ENCODE measurements at places on chromosomes 13 and 19.
A peak's percentile ranks its signal among the peaks of the same experiment; 100 is the strongest.

DNA sequence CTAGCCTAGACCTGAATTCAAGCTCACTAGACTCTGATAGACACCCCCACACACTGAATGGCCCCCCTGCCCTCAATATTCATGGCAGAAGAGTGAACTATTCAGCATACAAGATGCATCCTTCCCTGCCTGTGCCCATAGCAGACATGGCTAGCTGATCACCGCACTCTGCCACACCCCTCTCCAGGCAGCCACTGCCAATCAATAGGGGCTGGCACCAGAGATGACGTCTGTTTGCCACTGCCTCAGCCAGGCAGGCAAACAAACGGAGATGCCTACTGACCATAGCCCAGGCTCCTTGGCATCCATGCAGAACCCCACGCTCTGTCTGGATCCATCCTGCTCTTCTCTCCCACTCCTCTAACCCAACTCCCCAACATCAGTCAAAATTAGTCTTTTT, 13.8 kb upstream of the NPAS1 start:
- no peak for DNase-seq

DNA sequence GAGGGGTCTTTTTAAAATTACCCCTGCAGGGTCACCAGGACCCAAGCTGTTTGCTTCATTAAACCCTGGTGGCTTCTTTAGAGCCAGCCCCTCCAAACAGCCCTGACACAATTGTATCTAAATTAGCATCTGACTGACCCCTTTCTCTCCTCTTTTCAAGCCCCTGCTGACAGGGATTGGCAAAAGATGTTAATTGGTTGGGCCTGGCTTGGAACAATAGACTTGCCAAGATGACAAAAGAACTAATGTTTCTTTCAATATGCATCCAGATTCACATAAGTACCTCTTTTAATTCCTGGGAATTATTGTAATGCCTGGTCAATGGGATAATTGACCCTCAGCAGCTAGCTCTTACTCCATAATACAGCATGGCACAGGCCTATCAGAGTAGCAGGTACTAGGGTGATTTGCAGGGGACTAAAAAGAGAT, 140.8 kb downstream of the SHISA2 start:
- no peak for DNase-seq

DNA sequence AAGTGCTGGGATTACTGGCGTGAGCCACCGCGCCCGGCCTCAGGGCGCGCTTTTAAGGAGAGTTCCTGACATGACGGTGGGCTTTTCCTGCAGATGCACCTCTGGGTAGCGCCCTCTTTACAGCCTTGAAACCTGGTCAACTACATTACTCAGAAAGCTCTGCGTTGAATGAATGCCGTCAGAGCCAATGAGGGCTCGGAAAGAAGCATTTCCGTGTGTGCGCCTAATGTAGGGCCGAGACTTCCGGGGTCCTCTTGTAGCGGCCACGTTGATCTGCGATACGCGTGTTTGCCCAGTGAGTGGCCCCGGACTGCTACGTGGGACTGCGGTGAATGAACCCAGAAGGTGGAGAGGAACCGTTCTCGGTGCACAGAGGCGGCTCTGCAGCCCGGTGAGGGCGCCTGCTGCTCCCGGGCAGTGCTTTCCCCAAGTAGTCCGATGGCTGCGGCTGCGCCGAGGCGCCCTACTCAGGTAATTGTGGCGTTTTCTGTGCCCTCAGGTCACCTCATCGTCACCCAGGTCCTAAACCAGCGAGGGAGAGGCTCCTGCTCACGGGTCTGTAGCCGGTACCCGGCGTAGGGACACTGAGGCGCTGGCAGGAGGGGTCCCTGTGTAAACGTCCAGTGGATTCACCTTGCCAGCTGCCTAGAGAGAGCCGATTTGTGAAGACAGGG, 4.9 kb upstream of the ZNF552 start:
- peak; percentile 98 for DNase-seq

DNA sequence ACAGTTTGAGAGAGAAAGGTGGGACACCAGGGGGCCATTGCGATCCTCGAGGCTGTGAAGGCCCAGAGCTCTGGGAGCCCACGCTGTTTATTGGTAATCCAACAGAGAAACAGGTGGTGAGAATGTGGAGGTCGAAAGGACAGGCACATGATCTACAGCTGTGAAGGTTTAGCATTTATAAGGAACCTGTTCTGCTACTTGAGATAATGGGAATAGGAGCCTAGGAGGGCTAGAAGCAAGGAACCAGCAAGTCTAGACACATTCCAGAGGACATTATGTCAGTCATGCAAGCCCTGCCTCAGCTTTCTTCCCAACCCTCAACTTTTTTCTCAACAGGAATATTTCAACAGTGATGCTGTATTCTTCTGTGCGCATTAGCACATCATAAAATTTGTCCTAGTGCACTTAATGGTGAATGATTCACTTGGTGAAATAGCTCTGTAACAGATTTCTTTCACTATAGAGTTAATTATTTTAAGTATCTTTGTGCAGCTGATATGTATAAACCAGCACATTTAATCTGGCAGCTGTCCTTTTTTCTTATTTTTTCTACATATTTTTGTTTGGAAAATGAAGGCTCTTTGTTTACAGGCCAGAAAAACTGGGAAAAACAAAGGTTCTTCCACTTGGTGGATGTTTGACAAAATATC, 25.4 kb downstream of the ZNF90 start:
- DNase-seq = peak; percentile 87

- peak; percentile 1 for DNase-seq
These were observed 1690.7 kb downstream of the SLITRK5 start for GRCh38 chr13:89361909-89362308.

DNA sequence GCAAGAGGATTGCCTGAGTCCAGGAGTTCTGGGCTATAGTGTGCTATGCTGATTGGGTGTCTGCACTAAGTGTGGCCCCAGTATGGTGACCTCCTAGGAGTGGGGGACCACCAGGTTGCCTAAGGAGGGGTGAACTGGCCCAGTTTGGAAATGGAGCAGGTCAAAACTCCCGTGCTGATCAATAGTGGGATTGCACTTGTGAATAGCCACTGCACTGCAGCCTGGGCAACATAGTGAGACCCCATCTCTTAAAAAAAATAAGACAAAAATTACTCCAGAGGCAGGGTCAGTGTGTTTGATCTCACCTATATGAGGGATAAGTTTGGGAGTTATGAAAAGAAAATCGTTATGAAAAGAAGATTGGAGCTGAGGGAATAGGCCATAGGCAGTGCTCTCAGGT, 21.7 kb downstream of the PAF1 start:
- no peak for DNase-seq

GRCh38 chr13:40666045-40666932, at the start of gene FOXO1:
TSS of gene FOXO1 (minus strand) at chr13:40666641. CDS start at chr13:40666212, 429 bp downstream.
- DNase-seq = peak; percentile 80

DNA sequence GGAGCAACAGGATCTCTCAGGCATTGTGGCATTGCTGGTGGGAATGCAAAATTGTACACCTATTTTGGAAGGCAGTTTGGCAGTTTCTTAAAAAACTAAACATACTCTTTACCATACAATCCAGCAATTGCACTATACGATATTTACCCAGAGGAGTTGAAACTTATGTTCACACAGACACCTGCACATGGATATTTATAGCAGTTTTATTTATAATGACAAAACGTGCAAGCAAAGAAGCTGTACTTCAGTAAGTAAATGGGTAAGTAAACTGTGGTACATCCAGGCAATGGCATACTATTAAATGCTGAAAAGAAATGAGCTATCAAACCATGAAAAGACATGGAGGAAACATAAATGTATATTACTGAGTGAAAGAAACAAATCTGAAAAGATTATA, 71.6 kb upstream of the UBAC2 start:
- no peak for DNase-seq

GRCh38 chr19:30861919-30862318, 487.3 kb downstream of the TSHZ3 start:
- DNase-seq = no peak

GRCh38 chr13:110155072-110155471, 151.9 kb downstream of the COL4A1 start:
- no peak for DNase-seq

- DNase-seq = no peak
These were observed 13.4 kb downstream of the CAPS start for GRCh38 chr19:5927441-5927821.

DNA sequence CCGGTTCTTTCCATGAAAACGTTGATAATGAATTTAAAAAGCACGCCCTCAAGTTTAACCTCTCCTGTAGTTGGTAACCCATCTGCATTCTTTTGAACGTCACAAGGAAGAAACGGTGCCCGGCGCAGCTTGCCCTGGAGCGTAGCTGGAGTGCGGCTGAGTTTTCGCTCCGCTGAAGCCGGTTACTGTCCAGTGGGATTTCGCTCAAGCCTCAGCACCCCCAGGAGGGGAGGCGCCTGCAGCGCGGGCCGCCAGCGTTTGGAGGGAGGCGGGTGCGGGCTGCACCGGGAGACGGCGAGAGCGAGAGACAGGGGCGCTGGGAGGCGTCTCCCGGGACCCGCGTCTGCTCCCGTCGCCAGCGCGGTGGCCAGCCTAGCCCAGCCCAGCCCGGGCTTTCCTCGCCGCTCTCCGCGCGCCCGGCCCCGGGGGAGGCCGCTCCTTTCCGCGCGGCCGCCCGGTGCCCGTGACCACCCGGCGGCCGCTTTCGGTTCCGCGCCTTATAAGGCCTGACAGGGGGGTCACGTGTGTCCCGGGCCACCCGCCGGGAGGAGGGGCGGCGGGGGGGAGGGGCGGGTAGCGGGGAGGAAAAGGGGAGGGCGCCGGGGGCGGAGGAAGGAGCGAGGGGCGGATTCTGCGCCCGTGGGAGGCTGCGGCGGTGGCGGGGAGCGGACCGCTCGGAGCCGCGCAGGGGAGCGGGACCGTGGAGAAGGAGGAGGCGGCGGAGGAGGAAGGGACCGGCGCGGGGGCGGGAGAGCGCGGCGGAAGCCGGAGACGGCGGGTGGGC, 8.3 kb upstream of the DGKH start:
- peak; percentile 69 for DNase-seq

GRCh38 chr19:42122691-42123607, 9.3 kb downstream of the POU2F2 start:
- no peak for DNase-seq

GRCh38 chr13:94613051-94613450, 11.4 kb downstream of the GPR180 start:
- no peak for DNase-seq

GRCh38 chr13:79231887-79232286, 174.2 kb downstream of the RBM26 start:
- peak; percentile 48 for DNase-seq

GRCh38 chr19:52695996-52696395, 38.8 kb downstream of the ZNF611 start:
- no peak for DNase-seq

DNA sequence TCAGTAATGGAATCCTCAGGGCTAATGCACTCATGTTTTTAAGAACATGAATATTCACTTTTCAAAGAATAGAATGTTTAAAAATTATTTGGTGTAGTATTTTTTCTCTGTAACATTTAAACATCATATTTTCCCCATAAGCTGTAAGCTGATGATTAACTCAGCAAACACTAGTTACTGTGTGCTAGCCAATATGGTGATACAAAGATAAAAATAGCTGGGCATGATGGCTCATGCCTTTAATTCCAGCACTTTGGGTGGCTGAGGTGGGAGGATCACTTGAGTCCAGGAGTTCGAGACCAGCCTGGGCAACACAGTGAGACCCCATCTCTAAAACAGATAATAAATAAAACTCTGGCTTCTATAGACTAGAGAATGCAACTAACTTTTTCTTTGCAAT, 13.2 kb downstream of the RNF17 start:
- no peak for DNase-seq

GRCh38 chr13:76687467-76687866, 198.7 kb downstream of the KCTD12 start:
- no peak for DNase-seq

DNA sequence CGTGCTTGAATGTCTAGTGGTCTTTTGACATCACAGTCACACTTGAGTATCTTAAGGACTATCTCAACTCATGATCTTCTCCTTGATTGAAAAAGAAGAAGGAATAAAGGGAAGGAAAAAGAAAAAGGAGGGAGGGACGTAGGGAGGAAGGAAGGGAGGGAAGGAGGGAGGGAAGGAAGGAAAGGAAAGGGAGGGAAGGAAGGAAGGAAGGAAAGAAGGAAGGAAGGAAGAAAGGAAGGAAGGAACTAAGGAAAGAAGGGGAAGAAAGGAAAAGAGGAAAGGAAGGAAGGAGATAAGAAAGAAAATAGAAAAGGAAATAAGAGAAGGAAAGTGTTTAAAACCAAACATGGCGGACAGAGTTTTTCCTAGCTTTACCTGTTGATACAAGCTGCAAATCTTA, 64.7 kb downstream of the RNASEH2B start:
- DNase-seq = no peak

GRCh38 chr19:30107251-30107650, 165.2 kb downstream of the URI1 start:
- no peak for DNase-seq

DNA sequence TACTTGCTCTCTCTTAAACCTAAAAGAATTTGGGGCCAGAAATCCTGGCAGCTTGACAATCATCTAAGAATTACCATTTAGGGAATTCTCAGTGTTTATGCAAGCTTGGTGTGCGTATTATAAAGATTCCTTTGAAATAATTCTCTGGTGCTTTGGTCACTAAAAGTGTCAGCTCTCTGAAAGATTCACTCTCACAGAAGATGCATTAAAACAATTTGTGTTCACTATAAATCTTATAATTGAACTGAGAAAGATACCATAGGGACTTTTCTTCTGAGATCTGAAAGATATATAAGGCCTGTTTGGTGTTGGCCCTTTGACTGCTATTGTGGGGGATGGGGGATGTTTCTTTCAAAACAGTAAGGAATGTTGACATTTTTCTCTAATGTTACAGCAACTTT, 27.3 kb downstream of the EPSTI1 start:
- DNase-seq = peak; percentile 51

DNA sequence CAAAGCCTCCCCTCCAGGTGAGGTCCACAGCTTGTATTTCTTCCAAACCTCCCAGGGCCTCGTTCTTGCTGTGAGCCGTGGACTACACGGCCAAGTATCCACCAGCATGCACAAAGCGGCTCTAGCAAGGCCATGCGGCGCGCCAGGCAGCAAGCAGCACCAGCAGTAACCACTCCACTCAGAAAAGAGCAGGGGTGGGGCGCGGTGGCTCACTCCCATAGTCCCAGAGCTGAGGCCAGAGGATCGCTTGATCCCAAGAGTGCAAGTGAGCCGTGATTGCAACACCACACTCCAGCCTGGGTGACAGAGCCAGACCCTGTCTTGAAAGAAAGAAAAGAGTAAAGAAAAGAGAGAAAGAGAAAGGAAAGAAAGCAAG, 4.7 kb downstream of the CCDC8 start:
- no peak for DNase-seq

- DNase-seq = no peak
These were observed 82.0 kb downstream of the TEX29 start for GRCh38 chr13:111402441-111402840.

- DNase-seq = no peak
These were observed 823.9 kb upstream of the SLITRK1 start for GRCh38 chr13:84705982-84706710.

GRCh38 chr13:95222733-95223018, 78.6 kb downstream of the ABCC4 start:
- no peak for DNase-seq

GRCh38 chr19:45424191-45425058, 708 bp upstream of the ERCC1 start:
- DNase-seq = peak; percentile 83

- DNase-seq = no peak
These were observed 8.8 kb downstream of the ATP4B start for GRCh38 chr13:113649212-113649611.
